ENCODE measurements at places on chromosomes 4 and X. TPM values are rescaled to one million over a fixed set of nuclear protein-coding genes. Genes with fewer than 3 reads are reported as not detected.

DNA sequence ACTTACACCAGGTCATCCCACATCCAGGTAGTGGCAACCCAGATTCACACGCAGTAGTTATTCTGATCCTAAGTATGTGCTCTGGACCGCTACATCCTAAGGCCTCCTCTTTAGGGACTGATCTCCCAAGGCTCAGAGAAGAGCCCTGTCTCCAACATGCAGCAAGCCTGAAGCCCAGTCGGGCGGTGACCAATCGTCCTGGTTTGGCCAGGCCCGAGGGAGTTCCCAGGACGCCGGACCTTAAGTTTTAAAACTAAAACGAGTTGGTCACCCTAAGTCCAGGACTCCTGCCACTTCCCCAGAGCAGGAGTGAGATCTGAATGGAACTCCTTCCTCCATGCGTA is 385 bp downstream of the LYAR start:
- no peak for DNase-seq

GRCh38 chr4:14115106-14115505 is 487.6 kb upstream of the BOD1L1 start:
- DNase-seq = no peak

GRCh38 chr4:26299254-26299882 is 21.4 kb upstream of the RBPJ start:
- no peak for DNase-seq

The MAOA gene
- 14.8 TPM for total RNA-seq

The SLC9B1 gene
- 1.9 TPM for total RNA-seq
